ENCODE measurements at places on chromosomes 3 and 15.

DNA sequence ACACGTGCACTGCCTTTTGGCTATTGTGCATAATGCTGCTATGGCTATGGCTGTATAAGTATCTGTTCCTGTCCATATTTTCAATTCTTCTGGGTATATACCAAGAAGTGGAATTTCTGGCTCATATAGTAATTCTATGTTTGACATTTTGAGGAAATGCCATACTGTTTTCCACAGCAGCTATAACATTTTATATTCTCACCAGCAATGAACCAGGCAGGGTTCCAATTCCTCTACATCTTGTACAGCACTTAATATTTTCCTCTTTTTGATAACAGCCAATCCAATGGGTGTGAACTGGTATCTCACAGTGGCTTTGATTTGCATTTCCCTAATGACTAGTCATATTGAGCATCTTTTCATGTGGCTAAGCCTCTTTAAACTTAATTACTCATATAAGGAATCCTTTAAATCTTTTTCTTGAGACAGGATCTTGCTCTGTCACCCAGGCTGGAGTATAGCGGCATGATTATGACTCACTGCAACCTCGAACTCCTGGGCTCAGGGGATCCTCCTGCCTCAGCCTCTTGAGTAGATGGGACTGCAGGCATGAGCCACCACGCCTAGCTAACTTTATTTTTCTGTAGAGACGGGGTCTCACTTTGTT lies 38.1 kb upstream of the IGDCC4 start:
- no peak for DNase-seq

- no peak for DNase-seq
Measured at GRCh38 chr3:102906818-102907217, 472.0 kb downstream of the ZPLD1 start.

DNA sequence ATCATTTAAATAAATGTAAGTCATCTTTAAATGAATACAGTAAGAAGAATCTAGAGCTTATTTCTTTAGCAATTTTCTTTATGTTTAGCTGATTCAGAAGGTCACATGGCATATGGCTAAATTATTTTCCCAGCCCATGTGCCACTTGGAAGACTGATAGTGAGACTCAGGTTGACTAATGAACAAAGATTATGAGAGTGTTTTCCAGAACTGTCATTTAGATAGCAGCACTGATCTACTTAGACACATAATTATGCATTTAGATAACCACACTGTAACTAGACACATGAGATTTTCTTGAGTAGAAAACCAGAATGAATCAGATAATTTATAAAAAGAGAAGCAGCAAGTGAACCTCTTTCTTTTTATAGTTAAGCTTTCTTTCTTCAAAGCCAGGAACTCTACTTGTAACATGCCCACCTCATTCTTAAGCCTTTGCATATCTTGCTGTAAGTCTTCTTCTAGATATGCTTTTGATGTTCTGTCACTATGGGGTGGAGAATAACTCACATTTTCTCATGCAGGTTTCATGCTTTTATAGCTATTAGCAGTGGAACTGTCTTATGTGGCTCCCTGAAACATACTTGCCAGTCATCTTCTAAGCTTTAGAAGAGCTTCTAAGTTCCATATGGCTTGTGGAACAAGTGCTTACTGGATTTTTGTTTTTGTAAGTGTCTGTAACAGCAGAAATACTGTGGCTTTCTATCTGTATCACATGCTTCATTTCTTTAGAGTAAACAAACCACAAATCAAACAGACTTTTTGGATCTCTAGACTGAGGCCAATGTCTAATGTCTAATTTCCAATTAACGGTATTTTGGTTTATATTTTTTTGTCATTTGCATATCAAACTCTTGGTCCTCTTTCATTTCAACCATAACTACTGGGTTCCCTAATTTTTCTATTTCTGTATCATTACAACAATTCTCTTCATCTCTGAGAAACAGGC lies 101.4 kb downstream of the LMLN start:
- DNase-seq = no peak

DNA sequence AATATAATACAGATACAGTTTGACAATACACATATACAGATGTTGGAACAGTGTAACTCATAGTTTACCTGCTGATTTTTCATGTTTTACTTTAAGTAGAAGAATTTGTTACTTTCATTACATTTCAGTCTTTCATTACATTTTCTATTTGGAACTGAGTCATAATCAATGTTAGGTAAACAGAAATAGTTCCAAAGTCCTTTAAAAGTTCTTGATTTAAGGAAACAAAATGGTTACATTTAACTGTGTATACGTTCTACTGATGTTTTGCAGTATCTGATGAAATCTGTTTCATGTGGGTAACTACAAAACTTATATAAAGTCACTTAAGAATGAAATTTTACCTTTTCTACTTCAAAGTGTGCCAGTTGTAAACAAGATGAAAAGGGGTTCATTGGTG lies 721.2 kb downstream of the NAALADL2 start:
- no peak for DNase-seq

DNA sequence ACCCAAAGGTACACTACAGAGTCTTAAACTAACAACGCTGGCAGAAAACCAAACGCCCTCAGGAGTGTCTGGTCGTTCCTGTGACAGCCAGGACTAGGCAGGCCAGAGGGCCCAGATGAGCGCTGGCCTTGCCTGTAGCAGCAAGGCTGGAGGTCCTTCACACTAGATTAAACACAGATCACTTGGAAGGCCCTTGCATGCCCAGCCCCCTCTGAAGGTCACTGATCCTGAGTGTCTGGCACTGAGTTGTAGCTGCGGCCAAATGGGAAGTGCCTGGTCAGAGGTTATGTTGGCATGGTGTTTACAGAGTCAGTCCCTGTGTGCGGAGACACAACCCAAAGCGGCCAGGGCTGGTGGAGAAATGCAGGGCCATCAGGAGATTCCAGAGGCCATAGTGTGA lies 58.9 kb downstream of the ZNF621 start:
- DNase-seq = no peak

- DNase-seq = no peak
Measured at GRCh38 chr15:72339777-72340177, 19.8 kb upstream of the CELF6 start.

DNA sequence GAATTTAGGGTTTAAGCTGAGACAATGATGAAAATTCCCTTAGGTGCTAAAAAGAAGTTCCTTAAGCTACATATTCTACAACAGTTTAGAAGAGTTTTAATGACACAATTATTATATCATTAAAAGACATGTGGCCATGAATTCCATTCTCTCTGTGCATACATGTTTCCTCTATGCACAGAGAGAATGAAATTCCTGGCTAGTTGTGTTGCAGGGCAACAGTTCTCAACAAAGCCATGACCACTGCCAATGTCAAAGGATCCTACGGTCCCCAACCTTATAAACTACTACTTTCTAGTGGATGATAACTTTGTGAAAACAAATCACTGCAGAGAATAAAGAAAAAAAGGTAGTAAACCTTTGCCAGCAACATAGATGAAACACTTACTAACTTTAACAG lies 122.7 kb downstream of the OTOL1 start:
- DNase-seq = no peak

GRCh38 chr3:27468283-27468886 lies 15.8 kb downstream of the SLC4A7 start:
- no peak for DNase-seq

DNA sequence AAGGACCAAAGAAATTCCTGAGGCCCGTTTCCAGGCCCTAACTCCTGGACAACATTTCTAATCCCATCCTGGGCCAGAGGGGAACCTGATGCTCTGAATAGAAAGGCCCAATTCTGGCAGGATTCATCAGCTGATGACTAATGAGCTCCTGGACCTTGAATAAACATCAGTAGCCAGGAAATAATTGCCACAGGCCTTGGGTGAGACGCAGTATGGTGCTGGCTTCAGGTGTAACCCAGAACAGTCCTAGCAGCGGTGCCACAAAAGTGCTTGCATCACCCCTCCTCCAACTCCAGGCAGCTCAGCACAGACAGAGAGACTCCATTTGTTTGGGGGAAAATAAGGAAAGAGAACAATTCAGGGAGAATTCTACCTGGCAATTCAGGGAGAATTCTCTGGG lies 184.7 kb upstream of the POU1F1 start:
- no peak for DNase-seq

DNA sequence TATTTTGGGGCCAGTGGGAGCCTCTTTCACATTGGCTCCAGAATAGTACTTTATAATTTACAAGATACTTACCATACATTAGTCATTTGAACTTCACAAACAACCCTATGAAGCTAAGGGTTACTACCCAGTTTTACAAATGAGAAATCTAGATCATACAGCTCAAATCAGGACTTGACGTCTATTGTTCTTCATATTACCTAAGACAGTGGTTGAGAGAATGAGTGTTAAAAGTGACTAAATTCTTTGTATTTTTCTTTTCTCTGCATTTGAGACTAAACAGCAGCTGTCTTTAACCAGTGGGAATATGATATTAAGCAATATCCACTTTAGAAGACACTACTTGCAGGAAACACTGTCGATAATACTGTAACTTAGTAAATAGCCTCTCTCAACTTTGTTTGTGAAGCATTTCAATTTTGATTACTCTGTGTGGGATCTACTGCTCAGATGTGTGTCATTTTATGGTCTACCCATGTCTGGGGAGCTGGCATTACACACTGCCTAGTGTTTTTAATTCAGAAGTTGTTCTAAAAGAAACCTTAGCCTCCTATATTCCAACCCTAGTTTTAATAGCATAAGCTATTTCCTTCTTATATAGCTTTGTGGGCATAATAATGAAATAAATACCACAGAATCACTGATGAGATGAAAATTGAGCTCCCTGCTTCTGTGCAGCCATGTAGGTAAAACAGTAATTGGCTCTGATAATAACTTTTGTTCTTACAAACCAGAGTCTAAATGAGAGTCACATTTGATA lies 45.9 kb downstream of the IQCH start:
- no peak for DNase-seq

- no peak for DNase-seq
Measured at GRCh38 chr15:75920079-75920478, 16.4 kb downstream of the FBXO22 start.

DNA sequence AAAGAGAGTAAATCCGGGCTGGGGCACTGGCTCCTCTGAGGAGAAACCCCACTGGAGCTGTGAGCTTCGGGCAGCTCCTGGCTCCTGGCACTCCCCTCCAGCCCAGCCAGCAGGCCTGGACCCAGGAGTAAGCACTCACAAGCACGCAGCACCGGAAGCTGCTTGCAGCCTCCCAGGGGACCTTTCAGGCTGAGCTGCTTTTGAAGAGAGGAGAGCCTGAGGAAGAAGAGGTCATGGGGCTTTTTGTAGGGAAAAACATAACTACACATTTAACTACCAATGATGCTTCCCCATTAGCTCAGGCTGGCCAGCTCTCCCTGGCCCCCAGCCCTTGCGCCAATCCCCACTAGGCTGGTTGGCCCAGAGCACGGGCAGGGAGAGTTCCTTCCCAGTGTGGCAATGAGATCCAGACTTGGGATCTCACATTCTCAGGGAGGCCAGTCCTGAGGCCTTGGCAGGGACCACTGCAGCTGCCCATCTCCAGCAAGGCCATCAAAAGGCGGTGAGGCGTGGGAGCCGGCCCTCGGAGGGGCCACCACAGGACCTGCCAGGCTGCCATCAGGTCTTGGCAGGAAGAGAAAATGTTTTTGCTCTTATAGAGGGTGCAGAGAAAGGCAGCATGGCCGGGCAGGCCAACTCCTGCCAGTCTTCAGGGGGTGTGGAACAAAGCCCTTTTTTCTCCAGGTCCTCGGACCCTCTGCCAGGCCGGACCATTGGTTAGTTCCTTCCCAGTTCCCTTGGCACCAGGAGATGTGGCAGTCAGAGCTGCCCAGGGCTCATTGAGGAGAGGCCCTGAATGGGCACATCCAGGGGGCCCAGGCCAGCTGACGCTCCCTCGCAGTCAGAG lies 41.5 kb upstream of the MFGE8 start:
- DNase-seq = peak; percentile 16

DNA sequence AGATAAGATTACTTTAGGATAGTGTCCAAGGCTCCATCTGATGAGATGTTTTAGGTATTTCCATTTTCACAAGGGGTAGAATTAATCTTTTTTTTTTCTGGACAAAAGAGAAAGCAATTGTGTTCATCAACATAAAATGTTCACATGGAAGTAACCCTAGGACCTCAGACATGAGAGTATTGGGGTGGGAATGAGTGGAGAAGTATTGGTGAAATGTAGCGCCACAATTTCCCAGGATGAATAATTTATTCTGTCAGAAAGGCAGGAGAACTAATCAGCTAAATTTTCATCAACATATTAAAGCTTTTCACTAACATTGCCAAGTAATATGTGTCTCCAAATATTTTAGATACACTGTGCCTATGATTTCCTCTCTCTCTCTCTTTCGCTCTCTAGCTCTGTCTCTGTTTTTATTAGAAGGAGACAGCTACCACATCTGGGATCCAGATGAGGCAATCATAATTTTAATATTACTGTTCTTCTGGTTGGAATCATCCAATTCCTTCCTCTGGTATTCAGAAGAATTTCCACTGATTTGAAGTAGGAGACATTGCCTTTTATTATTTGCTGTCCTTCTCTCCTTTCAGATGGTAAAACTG lies 21.6 kb upstream of the ZNF280D start:
- DNase-seq = no peak

- no peak for DNase-seq
Measured at GRCh38 chr3:48119505-48120193, 68.6 kb downstream of the CDC25A start.

Measured in occipital lobe (tissue), 3 donors.